ENCODE measurements at places on chromosomes 3 and 15.

GRCh38 chr15:58934114-58934447 is 602 bp upstream of the SLTM start:
- DNase-seq = no peak

DNA sequence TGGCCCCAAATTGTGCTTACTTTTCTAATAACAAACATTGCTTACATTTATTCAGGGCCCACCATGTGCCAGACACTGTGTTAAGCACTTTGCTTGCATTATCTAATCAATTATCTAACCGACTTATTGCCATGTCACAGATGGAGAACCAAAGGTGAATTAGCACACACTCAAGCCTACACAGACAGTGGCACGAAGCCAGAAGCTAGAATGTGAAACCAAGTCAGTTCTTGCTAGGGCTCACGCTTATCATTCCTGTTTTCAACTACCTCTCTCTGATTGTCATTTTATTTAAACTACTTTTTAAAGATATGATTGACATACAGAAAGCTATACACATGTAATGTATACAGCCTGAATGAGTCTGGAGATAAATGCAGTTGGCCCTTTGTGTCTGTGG is 215.7 kb upstream of the CFAP20DC start:
- no peak for DNase-seq

- no peak for DNase-seq
Observed at GRCh38 chr3:112736805-112737566, 96.0 kb upstream of the CCDC80 start.

- DNase-seq = no peak
Observed at GRCh38 chr3:21528291-21528995, 222.6 kb downstream of the ZNF385D start.

DNA sequence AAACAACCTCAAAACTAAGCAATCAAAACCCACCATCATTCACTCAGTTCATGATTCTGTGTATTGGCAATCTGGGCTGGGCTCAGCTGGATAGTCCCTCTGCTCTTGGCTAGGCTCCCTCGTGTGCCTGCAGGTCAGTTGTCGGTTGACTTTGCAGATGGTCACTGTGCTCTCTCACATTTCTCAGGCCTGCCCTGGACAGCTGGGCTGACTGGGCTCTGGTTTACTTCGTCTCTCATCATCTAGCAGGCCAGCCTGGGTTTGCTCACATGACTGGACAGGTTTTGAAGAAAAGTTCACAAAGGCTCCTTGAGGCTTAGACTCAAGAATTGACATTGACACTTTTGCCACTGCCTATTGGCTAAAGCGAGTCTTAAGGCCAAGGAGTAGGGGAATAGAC is 105.0 kb upstream of the CTNNB1 start:
- no peak for DNase-seq

DNA sequence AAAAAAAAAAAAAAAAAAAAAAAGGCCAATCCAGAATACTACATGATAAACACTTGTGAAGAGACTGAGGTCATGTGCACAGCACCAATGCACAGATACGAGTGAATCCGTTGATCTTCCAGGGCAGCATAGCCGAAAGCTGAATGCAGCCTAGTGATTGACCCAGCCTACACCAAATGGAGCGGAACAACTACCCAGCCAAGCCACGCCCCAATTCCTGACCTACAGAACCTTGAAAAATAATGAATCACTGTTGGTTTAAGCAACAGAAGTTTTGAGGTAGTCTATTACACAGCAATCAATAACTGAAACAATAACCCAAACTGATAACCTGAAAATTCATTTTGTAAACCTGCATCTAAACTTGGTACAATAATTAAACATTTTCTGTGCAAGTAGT is 361.0 kb downstream of the FHIT start:
- no peak for DNase-seq

DNA sequence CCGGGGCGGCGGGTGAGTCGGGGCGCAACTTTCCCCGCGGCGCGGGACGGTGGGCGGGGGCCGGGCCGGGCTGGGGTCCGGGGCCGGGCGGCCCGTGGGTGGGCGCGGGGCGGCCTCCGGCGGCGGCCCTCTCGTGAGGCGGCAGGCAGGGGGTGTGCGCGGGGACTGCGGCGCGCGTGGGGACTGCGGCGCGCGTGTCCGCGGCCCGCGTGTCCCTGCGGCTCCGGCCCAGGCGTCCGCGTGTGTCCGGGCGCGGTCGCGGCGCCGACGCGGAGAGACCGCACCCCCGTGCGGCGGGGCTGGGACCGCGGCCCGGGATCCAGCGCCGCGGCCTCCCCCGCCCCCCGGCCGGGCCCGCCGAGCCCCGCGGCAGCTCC is 349 bp downstream of the PLXNA1 start:
- DNase-seq = no peak

DNA sequence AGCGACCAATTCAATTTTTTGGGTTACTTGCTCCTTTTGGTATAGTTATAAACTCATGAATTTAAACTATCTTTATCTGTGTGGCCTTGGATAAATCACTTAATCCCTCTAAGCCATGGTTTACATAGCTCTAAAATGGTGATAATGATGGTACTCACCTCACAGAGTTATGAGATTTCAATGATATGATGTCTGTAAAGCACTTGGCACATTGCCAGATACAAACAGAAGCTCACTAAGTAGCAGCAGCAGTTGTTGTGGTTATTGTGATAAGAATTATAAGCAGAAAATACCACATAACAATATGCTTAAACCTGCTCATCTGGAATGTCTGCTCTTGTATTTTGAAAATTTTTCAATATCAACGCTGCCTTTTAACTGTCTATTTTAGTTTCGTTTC is 185.1 kb upstream of the SNTN start:
- no peak for DNase-seq

GRCh38 chr3:172319595-172319994 is 128.7 kb downstream of the GHSR start:
- no peak for DNase-seq

- DNase-seq = no peak
Observed at GRCh38 chr3:55454611-55455010, 32.5 kb downstream of the WNT5A start.

DNA sequence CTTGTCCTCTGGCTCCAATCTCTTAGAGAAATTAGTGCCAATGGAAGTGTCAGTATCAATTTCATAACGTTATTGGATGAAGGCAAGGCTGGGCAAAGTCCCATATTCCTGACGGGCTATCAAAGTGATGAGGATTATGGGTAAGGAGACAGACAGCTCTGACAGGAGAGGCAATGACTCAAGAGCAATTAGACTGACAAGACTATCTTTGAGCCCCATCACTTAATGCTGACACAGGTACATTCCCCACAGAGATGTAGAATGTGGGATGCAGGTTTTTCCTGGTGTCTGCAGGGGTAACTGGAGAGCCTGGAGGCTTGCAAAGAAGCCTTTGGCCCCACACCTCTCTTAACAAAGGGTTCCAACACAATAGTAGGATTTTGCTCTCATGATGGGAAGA is 208.3 kb downstream of the NTRK3 start:
- no peak for DNase-seq

Data from naive B cell (primary cell).